ENCODE measurements at places on chromosomes 2 and 18.

GRCh38 chr2:27080140-27080469 lies 1.7 kb downstream of the EMILIN1 start:
- DNase-seq, result no peak

DNA sequence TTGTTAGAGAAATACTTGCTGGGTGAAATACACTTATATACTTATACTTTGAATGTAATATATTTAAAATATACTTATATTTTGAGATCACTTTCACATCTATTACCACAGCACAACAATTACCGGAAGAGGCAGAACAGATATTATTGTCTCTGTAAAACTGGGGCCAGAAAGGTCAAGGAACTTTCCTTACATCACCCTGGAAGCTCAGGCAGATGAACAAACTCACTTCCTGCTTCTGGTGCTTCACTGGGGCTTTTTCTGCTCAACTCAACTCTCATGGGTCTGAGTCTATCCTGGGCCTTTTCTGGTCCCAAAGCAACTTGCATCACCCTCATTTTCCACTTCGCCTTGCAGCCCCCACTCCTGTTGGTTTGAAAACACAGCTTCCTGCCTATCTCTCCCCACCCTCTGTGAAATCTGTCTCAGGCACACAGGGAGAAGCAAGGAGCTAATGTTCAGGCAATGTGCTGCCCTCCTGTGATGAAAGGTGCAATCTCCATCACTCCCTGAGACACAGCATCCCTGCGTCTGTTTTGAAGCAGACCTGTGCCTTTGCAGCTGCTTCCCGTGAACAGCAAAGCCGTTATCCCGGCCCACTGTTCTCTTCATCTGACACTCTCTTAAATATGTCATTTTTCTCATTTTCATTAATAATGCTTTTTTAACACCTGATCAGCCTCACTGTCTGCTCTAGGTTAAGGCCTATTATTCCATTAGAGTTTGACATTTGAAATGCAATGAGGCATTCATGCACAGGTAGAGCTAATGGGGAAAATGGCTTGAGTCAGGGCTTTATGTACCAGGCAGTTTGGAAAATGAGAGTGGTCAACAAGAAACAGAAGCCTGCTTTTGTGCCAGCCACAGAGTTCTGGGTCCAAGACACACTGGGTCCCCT lies 251.9 kb upstream of the CHAC2 start:
- peak; percentile 36 for DNase-seq

DNA sequence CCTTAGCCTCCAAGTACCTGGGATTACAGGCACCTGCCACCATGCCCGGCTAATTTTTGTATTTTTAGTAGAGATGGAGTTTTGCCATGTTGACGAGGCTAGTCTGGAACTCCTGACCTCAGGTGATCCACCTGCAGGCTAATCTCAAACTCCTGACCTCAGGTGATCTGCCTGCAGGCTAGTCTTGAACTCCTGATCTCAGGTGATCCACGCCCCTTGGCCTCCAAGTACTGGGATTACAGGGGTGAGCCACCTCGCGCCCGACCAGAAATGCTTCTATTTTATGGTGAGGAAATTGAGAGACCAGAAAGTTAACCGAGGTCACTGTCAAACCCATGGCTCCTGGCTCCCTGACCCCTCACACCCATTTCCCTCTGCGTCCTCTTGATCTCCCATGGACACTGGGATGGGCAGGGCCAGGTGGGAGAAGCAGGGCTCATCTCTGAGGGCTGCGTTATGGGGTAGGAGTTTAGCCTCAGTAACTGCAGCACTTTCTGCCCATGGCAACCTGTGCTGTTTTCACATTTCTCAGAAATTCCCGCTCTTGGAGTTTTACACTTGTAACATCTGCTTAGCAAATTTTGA lies 210.0 kb downstream of the AGAP1 start:
- no peak for DNase-seq

DNA sequence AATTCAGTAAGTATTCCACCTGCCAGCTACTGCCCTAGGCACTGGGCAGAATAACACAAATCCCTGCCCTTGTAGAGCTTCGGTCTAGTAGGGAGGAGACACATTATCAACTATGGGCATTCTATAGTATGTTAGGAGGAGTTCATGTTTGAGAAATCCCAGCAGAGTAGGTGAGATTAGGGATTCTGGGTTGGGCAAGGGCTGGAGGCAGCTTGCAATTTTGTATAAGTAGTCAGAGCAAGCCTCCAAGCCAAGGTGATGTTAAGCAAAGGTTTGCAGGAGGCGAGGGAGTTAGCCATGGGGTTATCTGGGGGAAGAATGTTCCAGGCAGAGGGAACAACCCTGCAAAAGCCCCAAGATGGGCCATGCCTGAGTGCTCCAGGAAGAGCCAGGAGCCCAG lies 187.9 kb upstream of the HS6ST1 start:
- DNase-seq, result no peak

DNA sequence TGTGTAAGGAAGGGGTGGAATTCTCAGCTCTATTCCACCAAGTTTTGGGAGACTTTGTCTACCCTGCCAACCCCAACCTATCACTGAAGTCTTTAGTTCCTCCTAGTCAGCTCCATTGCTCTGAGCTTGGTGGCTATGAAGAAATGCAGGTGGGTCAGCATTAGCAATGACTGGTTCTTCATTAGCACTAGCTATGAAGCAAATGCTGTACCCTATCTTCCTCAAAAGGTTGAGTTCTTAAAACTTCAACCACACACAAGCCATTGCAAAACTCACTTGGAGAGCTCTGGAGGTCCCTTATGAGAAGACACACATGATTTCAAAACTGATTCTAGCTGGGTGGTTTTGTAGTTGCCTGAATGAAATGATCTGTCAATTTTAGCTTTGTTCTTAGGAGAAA lies 193.8 kb downstream of the IKZF2 start:
- DNase-seq, result no peak

DNA sequence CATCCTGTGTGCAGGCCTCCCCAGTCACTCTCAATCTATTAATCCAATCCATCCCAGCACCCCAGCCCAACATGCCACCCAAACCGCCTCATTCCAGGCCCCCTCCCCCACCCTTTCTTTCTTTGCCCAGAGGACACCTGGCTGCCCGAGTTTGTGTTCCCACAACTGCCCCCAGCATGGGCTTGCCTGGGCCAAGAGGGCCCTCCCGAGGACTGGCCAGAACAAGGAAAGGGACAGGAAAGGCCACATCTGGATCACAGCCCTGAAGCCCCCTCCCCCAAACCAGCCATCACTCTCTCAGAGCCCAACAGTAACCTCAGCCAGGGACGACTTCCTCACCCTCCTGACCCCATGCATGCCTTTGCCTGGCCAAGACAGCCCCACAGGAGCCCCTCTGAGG lies 1.2 kb downstream of the TNS1 start:
- DNase-seq, result no peak

DNA sequence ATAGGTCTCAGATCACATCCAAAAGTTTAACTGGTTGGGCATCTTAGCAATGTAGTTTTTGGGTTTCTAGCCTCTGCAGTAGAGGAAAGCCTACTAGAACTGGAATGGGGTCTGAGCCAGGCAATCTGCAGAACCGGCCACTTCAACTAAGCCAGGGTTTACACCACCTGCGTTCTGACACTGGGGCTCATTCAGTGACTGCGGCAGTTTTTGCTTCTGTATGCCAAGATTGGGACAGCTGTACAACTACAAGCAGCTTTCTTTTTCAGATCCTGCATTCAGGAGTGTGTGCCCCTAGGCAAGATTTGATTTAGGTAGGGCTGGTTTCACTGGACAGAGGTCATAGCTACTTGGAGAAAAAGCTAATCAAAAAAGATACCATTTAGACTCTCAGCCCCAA lies 43.7 kb upstream of the IGFBP5 start:
- DNase-seq, result no peak

DNA sequence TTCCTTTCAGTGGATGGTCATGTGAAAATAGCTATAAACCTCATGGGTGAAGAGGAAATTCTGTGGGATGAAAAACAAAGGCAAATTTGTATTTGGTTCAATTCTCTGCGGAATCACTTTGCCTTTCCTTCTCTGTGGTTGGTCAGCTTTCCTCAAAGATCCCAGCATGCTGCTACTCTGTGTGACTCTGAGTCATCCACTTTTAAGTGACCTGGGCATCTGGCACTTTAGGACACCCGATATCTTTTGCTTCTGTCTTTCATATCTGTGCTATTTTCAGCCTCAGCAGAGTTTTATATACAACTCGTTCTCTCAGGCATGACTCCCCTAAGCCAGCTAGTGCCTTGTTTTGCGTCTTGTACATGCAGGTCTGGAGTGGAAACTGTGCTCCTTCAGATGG lies 217.0 kb upstream of the PIEZO2 start:
- no peak for DNase-seq

DNA sequence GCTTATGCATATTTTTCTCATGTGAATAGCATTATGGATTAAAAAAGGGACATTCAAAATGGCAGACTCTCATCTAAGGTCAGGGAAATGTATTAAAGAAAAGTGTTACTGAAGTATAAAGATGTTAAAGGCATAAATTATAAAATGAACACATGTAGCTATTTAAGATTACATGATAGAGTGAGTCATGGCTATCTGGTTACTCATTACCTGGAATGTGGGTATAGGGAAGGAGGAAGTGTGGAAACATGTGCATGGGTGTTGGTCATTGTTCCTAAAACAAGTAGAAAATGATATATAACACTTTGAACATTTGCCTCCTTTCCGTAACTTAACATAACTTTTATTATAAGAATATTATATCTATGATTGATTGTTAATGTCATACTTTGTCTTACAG lies 66.4 kb downstream of the MYO1B start:
- peak; percentile 72 for DNase-seq

- DNase-seq, result no peak
Measured at GRCh38 chr2:75079575-75079974, 119.7 kb downstream of the TACR1 start.

DNA sequence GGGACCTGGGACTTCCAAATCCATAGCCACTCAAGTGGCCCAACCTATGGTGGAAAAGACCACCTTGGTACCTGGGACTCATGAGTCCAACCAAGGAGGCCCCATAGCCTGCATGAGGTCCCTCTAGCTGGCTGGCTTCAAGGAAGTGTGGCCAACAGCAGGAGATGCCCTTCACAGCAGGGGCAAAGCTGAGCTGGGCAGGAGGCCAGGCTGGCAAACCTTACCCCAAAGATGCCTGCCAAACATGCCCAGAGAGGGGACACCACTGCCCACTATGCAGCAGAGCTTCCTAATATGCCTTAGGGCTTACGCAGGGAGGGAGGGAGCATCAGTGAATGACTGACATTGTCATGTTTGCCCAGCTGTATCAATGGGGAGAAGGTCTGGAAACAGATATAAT lies 188.0 kb upstream of the GLI2 start:
- no peak for DNase-seq

- DNase-seq, result no peak
Measured at GRCh38 chr18:30639361-30639760, 403.2 kb downstream of the DSC3 start.

DNA sequence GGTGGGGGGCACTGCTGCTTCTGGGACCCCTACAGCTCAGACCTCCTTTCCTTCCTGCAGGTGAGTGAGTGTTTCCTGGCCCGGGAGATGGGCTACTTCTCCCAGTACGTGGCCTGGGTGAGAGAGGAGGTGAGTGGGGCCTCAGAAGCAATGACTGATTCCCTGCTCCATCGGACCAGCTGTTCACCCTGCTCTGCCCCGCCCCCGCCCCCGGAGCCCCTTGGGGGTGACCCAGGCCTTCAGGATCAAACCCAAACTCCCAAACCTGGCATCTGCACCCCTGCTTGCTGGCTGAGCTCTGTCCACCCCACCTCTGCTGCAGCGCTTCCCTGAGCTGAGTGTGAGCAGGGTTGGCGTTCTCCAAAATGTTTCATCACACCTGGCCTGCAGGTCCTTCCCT lies 9.8 kb upstream of the KCNIP3 start:
- no peak for DNase-seq

GRCh38 chr2:181814057-181814491 lies 77.5 kb upstream of the ITPRID2 start:
- DNase-seq, result no peak

GRCh38 chr2:114859726-114860510 lies 417.5 kb downstream of the DPP10 start:
- no peak for DNase-seq

DNA sequence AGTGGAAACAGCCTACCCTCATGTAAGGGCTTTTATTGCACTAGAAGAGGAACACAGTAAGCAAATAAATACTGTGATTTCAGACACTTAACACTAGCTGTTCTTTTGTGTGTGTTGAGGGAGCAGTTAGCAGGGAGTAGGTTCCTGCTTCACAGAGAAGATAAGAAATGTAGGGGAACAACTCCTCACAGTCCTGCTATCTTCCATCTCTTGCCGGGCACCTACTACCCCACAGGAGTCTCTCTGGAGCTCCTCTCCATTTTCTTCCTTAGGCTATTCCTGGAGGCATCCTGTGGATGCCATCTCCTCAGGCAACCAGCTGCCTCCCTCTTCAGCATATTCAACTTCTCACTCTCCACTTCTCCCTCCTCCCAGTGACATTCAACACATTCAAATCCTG lies 145.0 kb downstream of the SRBD1 start:
- no peak for DNase-seq

- DNase-seq, result no peak
Measured at GRCh38 chr2:7450188-7450832, 533.1 kb downstream of the RNF144A start.

GRCh38 chr18:59478591-59478990 lies 119.5 kb upstream of the LMAN1 start:
- DNase-seq, result no peak

GRCh38 chr2:147099845-147100244 lies 745.0 kb upstream of the ACVR2A start:
- DNase-seq, result no peak

GRCh38 chr2:230944123-230944653 lies 19.1 kb upstream of the GPR55 start:
- no peak for DNase-seq

DNA sequence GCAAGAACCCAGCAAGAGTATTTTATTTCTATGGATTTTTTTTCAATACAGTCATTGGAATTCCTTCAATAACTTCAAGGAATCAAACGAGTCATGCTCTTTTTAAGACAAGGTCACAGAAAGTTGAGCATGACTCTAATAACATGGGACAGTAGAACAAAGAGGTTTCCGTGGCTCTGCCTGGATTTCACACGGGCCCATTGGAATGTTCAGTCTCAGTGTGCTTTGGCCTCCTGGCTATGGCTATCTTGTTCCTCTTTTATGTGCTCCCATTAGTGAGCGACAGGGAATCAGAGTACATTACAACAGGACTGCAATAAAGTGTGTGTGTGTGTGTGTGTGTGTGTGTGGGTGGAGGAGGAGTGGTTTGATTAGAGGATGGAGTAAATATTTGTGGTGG lies 312.4 kb downstream of the DCC start:
- DNase-seq, result no peak

DNA sequence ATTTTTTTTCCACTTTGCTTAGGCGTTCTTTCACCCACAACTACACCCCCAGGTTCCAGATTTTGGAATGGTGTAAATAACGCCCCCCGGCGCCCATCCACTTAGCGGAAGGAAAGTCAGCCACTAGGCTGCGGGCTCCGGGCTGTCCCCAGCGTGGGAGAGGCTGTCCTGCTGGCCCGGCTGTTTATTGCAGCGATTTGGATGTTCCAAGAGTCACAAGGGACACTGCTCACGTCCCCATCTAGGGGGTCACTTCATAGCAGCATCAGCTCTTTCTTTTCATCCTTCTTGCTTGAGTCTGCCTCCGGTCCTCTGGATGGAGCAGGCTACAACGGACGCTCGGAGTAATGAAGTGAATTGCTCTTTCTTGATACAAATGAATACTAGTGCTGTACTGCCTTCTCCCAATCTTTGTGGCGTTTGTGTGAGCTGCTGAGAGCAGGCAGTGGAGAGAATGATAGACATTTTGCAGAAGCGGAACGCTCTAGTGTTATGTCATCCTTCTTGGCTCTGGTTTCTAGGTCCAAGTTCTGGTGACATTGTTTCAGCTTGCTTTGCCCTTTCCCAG lies 50.7 kb upstream of the PAIP2B start:
- peak; percentile 66 for DNase-seq

GRCh38 chr2:20451341-20451740 lies 4.5 kb downstream of the RHOB start:
- DNase-seq, result no peak
